ENCODE measurements at places on chromosomes 7 and 10.

DNA sequence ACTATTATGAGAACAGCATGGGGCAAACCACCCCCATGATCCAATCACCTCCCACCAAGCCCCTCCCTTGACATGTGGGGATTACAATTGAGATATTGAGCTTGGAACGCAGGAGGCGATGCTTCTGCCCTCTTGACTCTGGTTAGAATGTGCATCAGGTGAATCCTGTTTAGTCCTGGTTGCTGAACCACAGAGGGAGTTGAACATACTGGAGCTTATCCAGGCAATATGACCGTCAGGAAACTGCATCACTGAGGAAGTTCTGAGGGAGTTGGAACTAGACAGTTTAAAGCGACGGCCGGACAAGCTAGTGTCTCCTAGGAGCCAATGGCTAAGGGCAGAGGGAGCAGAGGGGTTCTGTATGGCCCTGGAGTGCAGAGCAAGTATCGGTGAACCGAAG is 31.8 kb upstream of the GARS1 start:
- DNase-seq: no peak

- DNase-seq: peak; percentile 64
These were observed 52.6 kb upstream of the FAM180A start for GRCh38 chr7:135801045-135801693.

GRCh38 chr7:5248201-5248885 is 34.4 kb upstream of the SLC29A4 start:
- peak; percentile 36 for DNase-seq

DNA sequence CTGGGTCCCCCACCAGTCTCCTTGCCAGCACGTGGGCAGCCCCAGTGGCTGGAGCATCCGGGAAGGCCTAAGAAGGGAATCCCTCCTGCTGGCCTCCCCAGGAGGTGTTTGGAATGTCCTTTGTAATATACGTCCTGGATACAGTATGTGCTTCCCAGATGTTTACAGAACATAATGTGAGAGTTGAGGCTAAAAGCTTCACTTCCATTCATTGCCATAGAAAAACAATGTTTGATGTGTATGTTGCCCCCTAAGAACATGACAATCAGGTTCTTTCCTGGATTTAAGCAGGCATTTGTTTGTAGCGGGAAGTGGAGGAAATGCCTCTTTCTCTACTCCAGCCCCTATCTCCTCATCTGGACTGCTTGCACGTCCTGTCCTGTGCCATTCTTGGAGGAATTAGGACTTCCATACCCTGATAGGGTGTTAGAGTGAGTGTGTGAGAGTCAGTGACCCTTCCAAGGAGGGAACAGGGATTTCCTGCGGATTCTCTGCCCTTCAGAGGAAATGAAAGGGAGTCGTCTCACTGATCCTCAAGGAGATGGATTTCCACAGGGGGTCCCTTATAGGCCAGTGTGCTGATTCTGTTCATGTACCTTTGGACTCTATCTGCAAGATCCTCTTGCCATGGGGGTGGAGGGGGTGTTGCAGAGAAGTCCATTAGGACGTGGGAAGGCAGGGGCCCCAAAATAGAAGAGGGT is 1.2 kb downstream of the IGFBP1 start:
- no peak for DNase-seq

- DNase-seq: no peak
These were observed 157.5 kb upstream of the PHYHIPL start for GRCh38 chr10:59018977-59019376.

GRCh38 chr10:69374242-69374641 is 42.5 kb downstream of the TACR2 start:
- DNase-seq: no peak

DNA sequence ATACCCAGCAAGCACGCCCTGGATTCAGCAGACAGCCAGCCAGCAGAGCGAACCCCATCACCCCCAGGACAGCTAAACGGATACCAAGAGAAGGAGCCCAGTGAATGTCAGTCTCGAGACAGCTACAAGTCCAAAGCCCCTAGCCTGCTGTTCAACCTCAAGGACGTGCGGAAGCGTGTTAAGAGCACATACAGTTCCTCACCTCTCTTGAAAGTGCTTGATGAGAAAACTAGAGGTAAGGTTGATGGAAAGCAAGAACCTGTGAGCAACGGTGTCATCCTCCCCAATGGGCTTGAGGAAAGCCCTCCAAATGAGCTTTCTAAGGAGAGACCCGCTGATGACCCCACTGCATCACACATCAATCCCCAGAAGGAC is 24.9 kb downstream of the C10orf71 start:
- DNase-seq: no peak

DNA sequence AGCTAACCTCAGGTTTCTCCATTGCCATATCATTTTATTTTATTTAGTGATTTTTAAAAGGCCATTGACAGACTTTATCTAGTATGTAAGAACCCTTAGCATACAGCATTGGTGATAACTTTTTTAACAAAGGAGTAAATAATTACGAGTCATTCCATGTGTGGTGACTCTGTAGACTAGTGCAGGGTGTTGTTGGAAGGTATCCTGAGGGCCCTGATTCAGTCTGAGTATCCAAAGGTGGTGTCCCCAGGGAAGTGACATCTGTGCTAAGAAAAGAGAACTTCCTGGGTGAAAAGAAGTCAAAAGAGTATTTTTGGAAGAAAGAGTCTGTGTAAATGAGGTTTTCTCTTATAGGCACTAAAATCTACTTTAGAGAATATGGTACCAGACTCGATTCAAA is 308.4 kb downstream of the C7orf25 start:
- DNase-seq: no peak

GRCh38 chr7:105712877-105713276 is 131.6 kb upstream of the EFCAB10 start:
- no peak for DNase-seq

DNA sequence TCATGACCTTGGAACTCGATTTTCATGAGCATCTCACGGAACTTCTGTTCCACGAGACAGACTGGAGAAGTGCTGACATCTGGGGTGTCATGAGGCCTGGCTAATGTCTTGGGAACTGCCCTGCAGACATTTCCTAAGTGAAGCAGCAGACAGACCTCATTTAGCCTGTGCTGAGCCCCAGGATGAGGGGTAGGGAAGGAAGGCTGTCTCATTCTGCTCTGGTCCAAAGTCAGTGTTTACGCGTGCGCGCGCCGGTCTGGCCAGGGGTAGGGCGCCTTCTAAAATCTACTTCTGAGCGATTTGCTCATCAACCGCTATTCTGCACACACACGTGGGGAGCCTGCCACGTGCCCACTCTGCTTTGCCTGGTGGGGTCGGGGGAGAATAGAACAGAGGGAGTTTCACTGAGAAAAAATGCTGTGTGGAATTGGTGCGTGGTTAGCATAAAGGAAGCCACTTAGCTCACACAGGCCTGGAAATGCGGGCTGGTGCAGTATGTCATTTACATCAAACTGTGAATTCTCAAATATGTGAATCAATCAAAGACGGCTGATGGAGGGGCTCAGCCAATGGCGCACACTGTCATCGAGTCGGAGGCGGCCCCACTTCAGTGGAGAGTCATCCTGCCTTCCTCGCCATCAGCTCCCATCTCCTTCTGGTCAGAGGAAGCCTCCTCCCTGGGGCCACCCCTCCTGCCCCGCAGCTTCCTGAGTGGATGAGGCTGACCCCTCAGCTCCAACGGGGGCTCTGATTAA is 335.1 kb downstream of the ADARB2 start:
- DNase-seq: no peak

- DNase-seq: peak; percentile 66
These were observed 32.0 kb downstream of the SND1 start for GRCh38 chr7:127683776-127684681.

DNA sequence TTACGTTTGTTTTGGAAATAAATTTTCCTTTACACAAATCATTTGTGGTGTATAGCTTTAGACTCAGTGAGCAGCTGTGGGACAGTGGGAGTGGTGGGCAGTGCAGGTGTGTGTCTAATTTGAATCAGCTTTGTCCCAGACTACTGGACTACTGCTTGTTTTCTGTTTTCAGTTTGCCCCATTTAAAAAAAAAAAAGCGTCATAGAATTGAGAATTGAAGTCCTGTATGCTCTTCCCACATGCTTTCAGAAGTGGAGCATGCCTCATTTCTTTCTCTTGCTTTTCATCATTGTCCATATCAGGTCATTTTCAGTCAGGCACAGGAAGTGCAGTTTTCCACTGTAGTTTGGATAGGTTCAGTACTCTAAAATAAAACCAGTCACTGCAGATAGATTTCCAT is 66.1 kb downstream of the SHH start:
- no peak for DNase-seq

DNA sequence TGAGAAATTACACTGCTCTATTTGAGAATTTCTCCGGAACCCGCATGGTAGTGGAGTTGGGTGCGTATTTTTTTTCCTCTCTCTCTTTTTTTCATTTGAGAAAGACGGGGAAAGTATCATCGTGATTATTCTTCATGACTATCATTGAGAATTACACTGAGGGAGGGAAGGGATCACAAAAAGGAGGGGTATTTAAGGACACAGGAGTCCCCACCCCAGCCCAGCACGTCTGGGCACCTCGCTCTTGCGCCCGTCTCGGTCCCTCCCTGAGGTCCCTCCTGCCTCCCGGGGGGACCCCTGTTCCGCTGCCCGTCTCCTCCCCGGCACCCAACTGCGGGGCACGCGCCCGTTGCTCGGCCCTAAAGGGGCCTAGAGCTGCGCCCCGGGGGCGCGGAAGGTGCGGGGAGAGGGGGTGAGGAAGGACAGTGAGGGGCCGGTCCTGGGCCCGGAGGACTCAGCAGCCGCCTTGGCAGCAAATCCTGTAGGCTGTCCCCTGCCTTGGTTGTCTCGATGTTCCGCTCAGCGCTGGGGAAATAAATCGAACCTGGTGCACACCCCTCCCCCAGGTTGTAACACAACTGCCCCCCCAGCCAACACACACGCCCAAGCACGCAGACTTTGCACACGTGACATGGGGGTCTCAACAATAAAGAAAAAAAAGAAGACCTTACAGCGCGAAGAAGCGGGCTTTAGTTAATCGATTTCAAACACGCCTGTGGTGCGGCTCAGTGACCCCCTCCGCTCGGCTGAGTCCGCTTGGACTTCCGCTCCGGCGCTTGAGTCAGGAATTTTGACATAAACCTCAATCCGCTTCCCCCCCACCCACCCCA is 18.6 kb upstream of the GATA3 start:
- no peak for DNase-seq

GRCh38 chr10:2938869-2939268 is 128.5 kb upstream of the PFKP start:
- peak; percentile 19 for DNase-seq

DNA sequence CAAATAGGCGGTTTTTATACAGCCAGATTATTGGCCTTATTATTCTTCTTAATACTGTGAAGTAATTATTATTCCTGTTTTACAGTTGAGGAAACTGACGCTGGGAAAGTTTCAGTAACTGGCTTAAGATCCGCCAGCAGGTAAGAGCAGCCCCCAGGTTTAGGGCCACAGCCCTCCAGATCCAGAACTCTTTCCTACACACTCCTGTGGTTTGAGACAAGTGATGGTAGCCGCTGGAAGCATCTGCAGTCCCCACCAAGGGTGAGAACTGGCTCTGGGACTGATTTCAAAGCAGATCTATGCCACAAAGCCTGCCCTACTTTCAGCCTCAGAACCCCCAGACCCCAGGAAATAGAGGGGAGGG is 3.0 kb upstream of the UNC5B start:
- DNase-seq: no peak

- no peak for DNase-seq
These were observed at the start of gene OR2A14 for GRCh38 chr7:144122876-144123275. OR2A14 (plus strand) TSS chr7:144123176; CDS start chr7:144129113, 5,937 bp downstream.

DNA sequence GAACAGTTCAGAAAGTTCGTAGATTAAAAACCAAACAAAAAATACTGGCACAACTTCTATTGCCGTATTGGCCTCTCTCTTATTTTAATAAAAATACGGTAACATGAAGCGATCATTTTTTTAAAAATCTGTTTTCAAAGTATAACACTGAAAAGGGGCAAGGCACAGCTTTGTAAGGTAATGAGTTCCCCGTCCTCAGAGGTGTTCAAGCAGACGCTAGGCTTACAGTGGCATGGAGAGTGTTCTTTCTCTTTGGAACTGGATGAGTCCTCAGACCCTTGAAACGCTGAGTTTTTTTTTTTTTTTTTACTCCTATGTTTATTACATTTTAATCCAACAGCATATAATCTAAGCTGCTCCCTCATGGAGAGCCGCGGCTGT is 7.8 kb downstream of the EN2 start:
- DNase-seq: no peak

DNA sequence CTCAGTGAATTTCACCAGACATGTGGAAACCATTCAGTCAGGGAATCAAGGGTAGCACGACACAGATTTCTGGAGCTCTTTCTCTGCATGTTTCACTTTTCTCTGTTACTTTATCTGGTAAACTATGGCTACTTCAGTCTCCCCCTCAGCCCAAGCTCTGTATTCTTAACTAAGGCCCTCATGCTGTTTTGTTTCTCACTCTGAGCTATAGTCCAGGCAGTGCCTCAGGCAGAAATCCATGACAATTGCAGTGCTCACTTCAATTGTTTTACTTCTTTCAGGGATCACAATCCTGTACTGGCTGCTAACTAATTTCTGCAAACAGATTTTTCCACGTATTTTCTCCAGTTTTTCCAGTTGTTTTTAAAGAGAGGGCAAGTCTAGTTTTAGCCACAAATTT is 1599.9 kb upstream of the LRRTM3 start:
- DNase-seq: no peak

- DNase-seq: no peak
These were observed 90.7 kb upstream of the CAPZA2 start for GRCh38 chr7:116771640-116772039.

- DNase-seq: peak; percentile 9
These were observed 992.7 kb upstream of the MBL2 start for GRCh38 chr10:53765311-53765710.

DNA sequence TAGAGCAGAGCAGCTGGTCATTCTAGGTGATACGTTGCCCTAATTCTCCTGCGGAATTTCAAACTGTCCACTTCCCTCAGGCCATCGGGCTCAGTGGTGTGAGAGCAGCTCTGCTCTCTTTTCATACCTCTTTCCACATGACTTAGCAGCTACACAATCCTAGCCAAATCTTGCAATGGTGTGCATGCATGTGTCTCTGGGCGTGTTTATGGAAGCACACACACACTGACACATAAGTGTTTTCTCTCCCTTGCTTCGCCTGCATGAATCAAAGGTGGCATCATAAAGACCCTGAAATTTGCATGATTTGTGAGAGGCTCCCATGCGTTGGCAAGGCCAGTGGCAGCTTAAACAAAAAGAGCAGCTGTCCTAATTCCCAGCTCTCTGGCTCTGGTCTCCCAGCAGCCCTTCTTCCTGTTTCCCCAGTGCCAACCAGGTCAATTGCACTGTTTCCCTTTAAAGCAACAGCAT is 1189.5 kb downstream of the GATA3 start:
- no peak for DNase-seq

- DNase-seq: no peak
These were observed 488 bp downstream of the MTERF1 start for GRCh38 chr7:91880016-91880412.

GRCh38 chr10:43323245-43323644 is 48.2 kb upstream of the FXYD4 start:
- no peak for DNase-seq

- peak; percentile 99 for DNase-seq
These were observed 109.9 kb downstream of the JCAD start for GRCh38 chr10:29949411-29950011.

- no peak for DNase-seq
These were observed 28.7 kb upstream of the JAKMIP3 start for GRCh38 chr10:132036887-132037675.

- DNase-seq: peak; percentile 93
These were observed 673.1 kb downstream of the TNS3 start for GRCh38 chr7:46908770-46909169.
